GM12878 (cell line): ENCODE measurements at places on chromosomes 12 and 14. TPM values are rescaled to one million over a fixed set of nuclear protein-coding genes. Genes with fewer than 3 reads are reported as not detected.

GRCh38 chr12:82981150-82981549 lies 294.4 kb downstream of the TMTC2 start:
- no peak overlapping the region for H3K4me3 ChIP-seq
- no peaks in the 10 kb centered on the region for H3K4me1 ChIP-seq
- H3K27ac ChIP-seq, result no peak overlapping the region
- no peaks in the 10 kb centered on the region for H3K36me3 ChIP-seq

- H3K4me3 ChIP-seq, result no peak overlapping the region
- H3K27me3 ChIP-seq, result no peaks in the 10 kb centered on the region
- DNase-seq, result no peak
Observed at GRCh38 chr14:94054401-94054800, 26.6 kb downstream of the DDX24 start.

GRCh38 chr12:572532-572899 lies 90.7 kb downstream of the NINJ2 start:
- H3K36me3 ChIP-seq, result no peaks in the 10 kb centered on the region
- H3K27me3 ChIP-seq, result no peaks in the 10 kb centered on the region
- H3K27ac ChIP-seq, result no peak overlapping the region
- H3K4me1 ChIP-seq, result peaks cover 10% of the 10 kb centered on the region
- no peak overlapping the region for H3K4me3 ChIP-seq

- no peak overlapping the region for H3K27ac ChIP-seq
- no peak overlapping the region for H3K4me3 ChIP-seq
- H3K36me3 ChIP-seq, result no peaks in the 10 kb centered on the region
- H3K27me3 ChIP-seq, result no peaks in the 10 kb centered on the region
Observed at GRCh38 chr14:103753774-103754173, 38.2 kb downstream of the ZFYVE21 start.

- peak; percentile 59 for DNase-seq
- no peaks in the 10 kb centered on the region for H3K36me3 ChIP-seq
- no peaks in the 10 kb centered on the region for H3K27me3 ChIP-seq
- peak overlapping the region; percentile 90 for H3K27ac ChIP-seq
Observed at GRCh38 chr12:12007001-12007712, 63.6 kb upstream of the BCL2L14 start.

DNA sequence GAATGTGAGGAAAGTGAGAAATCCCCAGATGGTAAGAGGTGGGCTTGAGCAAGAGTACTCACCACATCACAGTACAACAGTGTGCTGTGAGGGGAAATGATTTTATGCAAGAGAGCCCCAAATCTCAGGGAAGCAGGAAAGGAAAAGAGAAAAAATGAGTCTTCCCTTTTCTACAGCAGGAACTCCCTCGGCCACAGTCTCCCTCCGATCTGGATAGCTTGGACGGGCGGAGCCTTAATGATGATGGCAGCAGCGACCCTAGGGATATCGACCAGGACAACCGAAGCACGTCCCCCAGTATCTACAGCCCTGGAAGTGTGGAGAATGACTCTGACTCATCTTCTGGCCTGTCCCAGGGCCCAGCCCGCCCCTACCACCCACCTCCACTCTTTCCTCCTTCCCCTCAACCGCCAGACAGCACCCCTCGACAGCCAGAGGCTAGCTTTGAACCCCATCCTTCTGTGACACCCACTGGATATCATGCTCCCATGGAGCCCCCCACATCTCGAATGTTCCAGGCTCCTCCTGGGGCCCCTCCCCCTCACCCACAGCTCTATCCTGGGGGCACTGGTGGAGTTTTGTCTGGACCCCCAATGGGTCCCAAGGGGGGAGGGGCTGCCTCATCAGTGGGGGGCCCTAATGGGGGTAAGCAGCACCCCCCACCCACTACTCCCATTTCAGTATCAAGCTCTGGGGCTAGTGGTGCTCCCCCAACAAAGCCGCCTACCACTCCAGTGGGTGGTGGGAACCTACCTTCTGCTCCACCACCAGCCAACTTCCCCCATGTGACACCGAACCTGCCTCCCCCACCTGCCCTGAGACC lies 7.8 kb downstream of the ATN1 start:
- no peak for DNase-seq
- peak overlapping the region; percentile 86; the same call in 1 of the 2 replicates for H3K4me3 ChIP-seq
- H3K27me3 ChIP-seq, result no peaks in the 10 kb centered on the region
- peaks cover 11% of the 10 kb centered on the region; the same call in 1 of the 2 replicates for H3K4me1 ChIP-seq
- peak overlapping the region; percentile 92; the same call in 1 of the 2 replicates for H3K27ac ChIP-seq

GRCh38 chr12:6208130-6208529 lies 7.9 kb downstream of the CD9 start:
- H3K36me3 ChIP-seq, result no peaks in the 10 kb centered on the region
- H3K4me3 ChIP-seq, result no peak overlapping the region
- no peaks in the 10 kb centered on the region for H3K4me1 ChIP-seq
- no peak overlapping the region for H3K27ac ChIP-seq

DNA sequence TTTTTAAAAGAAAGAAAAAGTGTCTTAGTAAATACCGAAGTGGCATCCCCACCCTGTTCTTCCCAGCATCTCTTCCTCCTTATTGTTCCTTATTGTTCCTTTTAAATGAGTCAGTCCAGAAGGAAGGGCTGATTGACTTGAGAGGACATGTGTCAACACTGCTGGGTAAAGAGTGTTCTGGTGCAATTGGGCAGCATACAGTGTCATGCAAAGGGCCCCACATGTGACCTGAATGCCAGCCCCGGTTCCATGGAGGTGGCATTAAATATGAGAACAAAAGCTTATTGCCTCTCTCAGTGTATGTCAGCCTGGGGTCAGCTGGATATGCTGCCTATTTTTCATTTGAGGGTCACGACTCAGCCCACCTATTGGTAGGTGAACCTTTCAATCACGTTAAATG lies 58.9 kb upstream of the RIC8B start:
- no peak overlapping the region for H3K4me3 ChIP-seq
- H3K36me3 ChIP-seq, result no peaks in the 10 kb centered on the region
- no peak for DNase-seq
- no peak overlapping the region for H3K27ac ChIP-seq
- H3K4me1 ChIP-seq, result no peaks in the 10 kb centered on the region
- no peaks in the 10 kb centered on the region; the same call in 1 of the 2 replicates for H3K27me3 ChIP-seq

DNA sequence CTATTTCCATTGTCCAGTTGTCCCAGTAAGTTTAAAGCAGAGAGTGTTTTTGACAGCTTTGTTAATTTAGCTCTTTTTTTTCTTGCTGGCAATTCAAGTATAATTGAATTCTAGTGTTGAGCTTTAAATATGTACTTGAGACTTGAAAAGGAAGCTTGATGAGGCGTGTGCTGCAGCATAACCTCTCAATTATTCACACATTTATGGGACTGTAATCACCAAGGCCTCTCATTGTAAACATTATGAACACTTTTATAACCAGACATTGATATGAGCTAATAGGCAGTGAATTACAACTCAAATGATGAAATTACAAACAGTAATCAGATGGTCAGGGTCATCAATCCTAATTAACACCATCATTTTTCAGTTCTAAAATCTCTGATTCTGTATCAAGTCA lies 378.0 kb upstream of the DDHD1 start:
- no peak for DNase-seq
- peaks cover 4% of the 10 kb centered on the region for H3K4me1 ChIP-seq
- H3K27me3 ChIP-seq, result no peaks in the 10 kb centered on the region; the same call in 1 of the 2 replicates
- H3K4me3 ChIP-seq, result no peak overlapping the region
- H3K36me3 ChIP-seq, result no peaks in the 10 kb centered on the region

- DNase-seq, result no peak
- H3K4me1 ChIP-seq, result no peaks in the 10 kb centered on the region
- no peak overlapping the region for H3K4me3 ChIP-seq
- no peaks in the 10 kb centered on the region for H3K36me3 ChIP-seq
- no peak overlapping the region for H3K27ac ChIP-seq
Observed at GRCh38 chr12:83121897-83122622, 435.4 kb downstream of the TMTC2 start.

DNA sequence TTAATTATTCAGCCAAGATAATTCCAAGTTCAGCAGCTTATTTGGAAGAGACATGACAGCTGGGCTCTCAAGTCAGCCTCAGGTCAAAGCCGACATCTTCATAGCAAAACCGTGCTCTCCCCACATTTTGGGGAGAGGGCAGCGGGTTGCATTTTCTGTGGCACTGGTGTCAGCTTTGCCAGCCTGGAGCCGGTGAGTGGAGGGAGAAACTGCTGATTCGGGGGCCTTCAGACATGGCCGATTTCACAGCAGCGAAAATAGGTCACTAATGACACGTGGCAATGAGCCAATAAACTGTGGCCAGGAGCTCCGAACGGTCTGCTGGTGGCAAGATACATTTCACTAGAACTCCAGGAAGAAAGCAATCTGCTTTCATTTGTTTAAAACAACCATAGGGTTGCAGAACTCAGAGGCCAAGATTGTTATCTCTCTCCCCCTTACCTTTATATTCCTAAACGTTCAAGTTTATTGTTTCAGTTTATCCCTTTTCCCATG lies 173.2 kb downstream of the CAND1 start:
- no peak for DNase-seq
- peaks cover 8% of the 10 kb centered on the region; the same call in 1 of the 2 replicates for H3K4me1 ChIP-seq
- H3K27ac ChIP-seq, result no peak overlapping the region
- no peaks in the 10 kb centered on the region for H3K27me3 ChIP-seq
- no peak overlapping the region for H3K4me3 ChIP-seq
- no peaks in the 10 kb centered on the region for H3K36me3 ChIP-seq

DNA sequence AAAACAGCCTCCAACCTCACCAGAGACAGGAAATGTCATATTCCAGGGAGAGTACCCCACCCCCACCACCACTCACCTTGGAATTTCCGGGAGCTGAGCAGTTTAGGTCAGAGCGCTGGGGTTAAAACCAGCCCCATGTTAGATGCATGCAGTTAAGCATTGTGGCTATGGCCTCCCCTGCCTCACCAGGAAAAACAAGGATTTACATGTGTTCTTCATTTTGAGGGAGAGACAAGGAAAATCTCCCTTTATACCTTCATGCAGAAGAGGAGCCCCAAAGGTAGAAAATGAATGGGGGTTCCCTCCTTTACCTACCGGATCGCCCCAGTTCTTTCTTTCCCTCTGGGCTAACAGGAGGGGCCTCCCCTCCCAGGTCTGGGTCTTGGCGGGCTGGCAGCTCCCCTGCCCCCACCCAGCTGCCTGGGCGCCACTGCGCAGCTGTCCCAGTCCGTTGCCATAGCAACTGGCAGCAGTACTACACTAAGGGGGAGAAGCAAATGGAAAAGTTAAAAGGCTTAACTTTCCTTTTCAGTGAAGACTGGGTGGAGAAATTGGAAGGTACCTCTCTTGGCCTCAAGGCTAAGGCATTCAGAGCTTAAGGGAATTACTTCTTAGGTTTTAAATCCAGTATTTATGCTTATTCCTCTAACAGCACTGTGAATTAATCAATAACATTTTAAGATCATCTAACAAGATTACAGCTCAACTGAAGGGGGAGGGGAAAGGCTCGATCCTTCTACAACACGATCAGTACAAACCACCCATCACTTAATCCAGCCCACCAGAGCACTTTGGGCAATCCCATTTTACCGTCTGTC lies 20.5 kb downstream of the CBX5 start:
- H3K27ac ChIP-seq, result peak overlapping the region; percentile 30
- DNase-seq, result peak; percentile 42
- no peaks in the 10 kb centered on the region for H3K27me3 ChIP-seq
- peaks cover 17% of the 10 kb centered on the region for H3K4me1 ChIP-seq

Gene KRT5
- not detected in 2 replicates for total RNA-seq

Gene MBIP
- total RNA-seq, result 17.5 and 21.5 TPM in 2 replicates

Gene C12orf50
- total RNA-seq, result not detected in 2 replicates

Gene PDZRN4
- not detected in 2 replicates for total RNA-seq

Gene C3AR1
- total RNA-seq, result 0.10 and 0.19 TPM in 2 replicates

Gene SAV1
- 21.1 and 24.9 TPM in 2 replicates for total RNA-seq
